ENCODE measurements at places on chromosomes 1 and 21.

GRCh38 chr1:94327001-94327690 lies 89.8 kb upstream of the ARHGAP29 start:
- no peak for DNase-seq

DNA sequence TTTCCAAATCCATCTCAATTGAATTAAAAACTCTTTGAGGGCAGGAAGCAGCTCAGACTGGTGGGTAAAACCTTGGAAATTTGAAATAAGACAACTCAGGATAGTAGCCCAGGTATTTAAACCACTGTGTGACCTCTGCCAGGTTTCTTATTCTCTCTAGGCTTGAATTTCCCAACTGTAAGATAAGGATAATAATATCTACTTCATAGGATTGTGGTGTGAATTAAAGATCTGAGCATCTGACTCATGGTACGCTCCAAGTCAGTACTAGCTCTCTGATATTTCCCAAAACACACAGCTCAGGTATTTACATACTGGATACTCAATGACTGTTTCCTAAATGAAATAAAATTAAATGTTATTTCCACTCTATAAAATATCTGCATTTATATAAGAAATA lies 337.2 kb downstream of the LTN1 start:
- no peak for DNase-seq

DNA sequence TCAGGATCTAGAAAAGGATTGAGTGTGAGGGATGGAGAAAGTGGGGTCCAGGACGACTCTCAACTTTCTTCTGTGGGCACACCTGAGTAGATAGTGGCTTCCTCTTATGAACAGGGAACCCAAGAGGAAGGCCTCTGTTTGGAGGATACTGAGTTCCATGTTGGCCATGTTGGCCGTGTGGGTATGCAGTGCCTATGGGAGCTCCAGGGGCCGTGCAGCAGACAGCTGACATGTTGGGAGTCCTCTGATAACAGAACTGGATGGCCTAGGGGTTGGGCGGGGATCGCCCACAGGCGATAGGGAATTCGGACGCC lies 43.0 kb downstream of the TMEM53 start:
- DNase-seq: no peak

GRCh38 chr1:20847611-20848080 lies 60.5 kb upstream of the HP1BP3 start:
- no peak for DNase-seq

DNA sequence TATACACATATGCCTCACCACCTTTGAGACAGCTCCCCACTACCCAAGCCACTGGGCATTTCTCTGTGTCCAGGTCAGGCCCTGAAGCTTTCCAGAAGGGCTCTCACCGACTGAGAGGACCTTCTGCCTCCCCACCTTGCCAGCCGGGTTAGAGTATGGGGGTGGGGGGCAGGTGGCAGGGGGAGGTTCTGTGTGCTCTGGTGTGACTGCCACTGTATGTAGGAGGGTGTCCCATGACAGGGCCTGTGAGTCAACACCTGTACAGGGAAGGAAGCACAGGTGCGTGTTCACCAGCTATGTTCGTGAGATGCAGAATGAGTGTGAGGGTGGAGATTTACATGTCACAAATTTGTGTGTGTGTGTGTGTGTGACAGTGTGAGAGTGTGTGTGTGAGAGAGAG lies 7.0 kb downstream of the AHDC1 start:
- no peak for DNase-seq

DNA sequence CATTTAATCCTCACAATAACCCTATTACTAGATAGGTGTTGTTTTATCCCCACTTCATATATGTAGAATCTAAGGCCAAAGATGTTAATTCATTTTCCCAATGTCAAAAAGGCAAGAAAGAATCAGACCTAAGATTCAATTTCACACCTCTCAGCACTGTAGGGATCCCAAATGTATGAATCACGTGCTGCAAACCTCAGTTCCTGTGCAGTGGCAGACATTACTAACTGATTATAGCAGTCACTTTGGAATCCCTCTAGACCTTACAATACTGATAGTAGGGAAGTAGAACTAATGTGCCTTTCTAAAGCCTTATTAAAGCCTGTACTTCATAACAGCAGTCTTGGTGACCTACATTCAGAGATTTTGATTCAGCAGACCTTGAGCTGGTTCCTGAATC lies 2.3 kb downstream of the C1orf87 start:
- DNase-seq: no peak

DNA sequence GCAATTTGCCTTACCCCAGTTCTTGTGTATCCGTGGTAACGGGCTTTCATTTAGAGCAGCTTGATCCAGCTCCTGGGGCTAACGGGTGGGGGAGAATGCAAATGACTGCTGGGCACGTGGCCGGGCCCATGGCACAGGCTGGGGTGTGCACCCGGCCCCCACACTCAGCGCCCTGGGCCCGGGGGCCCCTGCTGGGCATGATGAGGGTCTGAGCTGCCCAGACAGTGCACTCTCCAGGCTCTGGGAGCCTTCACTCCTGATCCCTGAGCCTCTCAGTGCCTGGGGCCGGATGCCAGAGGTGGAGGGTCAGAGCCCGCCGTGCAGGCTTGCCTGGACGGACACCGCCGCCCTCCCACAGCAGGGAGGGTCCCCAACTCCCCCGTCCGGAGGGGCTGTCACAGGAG lies 20.1 kb upstream of the PEX10 start:
- DNase-seq: no peak
